Lower lobe of right lung (tissue), 2 donors: ENCODE measurements at places on chromosomes 13 and 19. TPM values are rescaled to one million over a fixed set of nuclear protein-coding genes. Genes with fewer than 3 reads are reported as not detected.

The LGALS4 gene
- 4.2 TPM for total RNA-seq

The LINGO3 gene
- not detected for total RNA-seq

The ZNF587B gene
- total RNA-seq, result 12.5 TPM

The POMP gene
- total RNA-seq, result 58.7 TPM

The FUT2 gene
- total RNA-seq, result 1.2 TPM

GRCh38 chr13:47929156-47929555, 71.9 kb downstream of the SUCLA2 start:
- H3K4me3 ChIP-seq, result no peak overlapping the region
- H3K4me1 ChIP-seq, result no peaks in the 10 kb centered on the region
- no peak for DNase-seq
- no peaks in the 10 kb centered on the region for H3K36me3 ChIP-seq
- H3K27ac ChIP-seq, result no peak overlapping the region
- no peaks in the 10 kb centered on the region for H3K27me3 ChIP-seq

DNA sequence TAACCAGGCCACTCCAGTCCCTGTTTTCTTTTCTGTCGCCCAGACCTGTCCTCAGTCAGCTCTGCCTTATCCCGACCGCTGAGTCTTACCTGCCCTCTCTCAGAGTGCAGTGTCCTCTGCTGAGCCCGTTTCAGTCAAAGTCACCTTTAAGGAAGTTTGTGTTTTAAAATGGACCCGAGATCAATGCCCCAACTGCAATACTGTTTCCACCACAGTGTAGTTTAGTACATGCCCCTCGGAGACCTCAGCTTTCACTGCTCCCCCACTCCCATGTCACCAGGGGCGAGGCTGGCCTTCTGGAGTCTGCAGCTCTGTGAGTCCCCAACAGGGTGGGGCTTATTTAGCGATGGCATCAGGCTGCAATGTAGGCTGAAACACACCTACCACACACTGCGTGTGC, 248.4 kb upstream of the TSHZ3 start:
- no peaks in the 10 kb centered on the region for H3K27me3 ChIP-seq
- H3K27ac ChIP-seq, result no peak overlapping the region
- no peaks in the 10 kb centered on the region for H3K4me1 ChIP-seq
- H3K36me3 ChIP-seq, result no peaks in the 10 kb centered on the region

DNA sequence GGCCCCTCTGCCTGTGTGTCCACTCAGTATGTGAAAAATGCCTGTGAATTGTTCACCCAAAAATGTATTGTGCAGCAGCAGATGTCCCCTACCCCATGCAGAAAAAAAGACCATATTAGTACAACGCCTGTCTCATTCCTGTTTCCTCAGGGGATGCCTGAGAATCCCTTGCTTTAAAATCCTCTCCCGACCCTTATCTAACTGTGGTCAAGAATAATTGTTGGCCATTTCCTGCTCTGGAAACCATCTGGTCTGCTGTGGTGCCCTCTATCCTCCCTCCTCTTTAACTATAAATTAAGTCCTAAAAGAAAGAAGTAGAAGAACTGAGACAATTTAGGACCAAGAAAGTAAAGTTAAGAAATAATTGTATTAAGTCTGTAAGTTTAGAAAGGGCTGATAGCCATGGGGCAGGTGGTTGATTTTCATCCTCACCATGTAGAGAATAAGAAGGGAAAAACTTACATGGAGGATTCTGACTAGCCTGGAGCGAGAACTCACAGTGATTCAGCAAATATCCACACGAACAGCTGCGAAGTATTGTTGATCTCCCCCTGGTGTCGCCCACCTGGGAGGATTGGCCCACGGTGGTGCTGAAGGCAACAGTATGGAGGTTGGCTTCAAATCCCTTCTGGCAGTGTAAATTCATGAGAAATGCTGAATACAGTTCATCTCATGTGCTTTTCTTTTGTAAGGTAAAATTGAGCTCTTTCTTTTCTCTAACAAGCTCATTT, 85.6 kb downstream of the COL4A2 start:
- no peaks in the 10 kb centered on the region for H3K27me3 ChIP-seq
- no peaks in the 10 kb centered on the region for H3K36me3 ChIP-seq
- no peak overlapping the region for H3K4me3 ChIP-seq
- no peak for DNase-seq
- no peak overlapping the region for H3K27ac ChIP-seq
- H3K4me1 ChIP-seq, result peaks cover 28% of the 10 kb centered on the region

DNA sequence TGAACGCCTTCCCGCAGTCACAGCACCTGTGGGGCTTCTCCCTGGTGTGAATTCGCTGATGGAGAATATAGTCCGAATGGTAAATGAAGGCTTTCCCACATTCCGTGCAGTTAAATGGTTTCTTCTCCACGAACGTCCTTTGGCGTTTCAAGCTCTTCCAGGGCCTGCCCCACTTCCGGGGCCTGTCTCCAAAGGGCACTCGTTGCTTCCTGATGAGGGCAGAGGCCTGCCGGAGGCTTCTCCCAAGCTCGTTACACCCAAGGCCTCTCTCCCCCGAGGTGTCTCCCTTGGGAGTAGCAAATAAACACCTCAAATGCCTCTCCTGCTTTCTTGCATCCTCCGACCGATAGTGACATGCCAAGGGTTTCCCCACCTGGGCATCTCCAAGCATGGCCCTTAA, 34.3 kb downstream of the ZNF473 start:
- no peaks in the 10 kb centered on the region for H3K27me3 ChIP-seq
- H3K36me3 ChIP-seq, result no peaks in the 10 kb centered on the region
- no peak overlapping the region for H3K27ac ChIP-seq
- no peak overlapping the region for H3K4me3 ChIP-seq

- H3K27me3 ChIP-seq, result peaks cover 19% of the 10 kb centered on the region
- H3K36me3 ChIP-seq, result no peaks in the 10 kb centered on the region
- H3K4me3 ChIP-seq, result peak overlapping the region; percentile 60
- H3K27ac ChIP-seq, result peak overlapping the region; percentile 88
- DNase-seq, result peak; percentile 84
Measured at GRCh38 chr19:33905937-33906577, 109.4 kb downstream of the KCTD15 start.

GRCh38 chr13:81738364-81738763, 1397.4 kb upstream of the SPRY2 start:
- DNase-seq, result no peak
- no peaks in the 10 kb centered on the region for H3K36me3 ChIP-seq
- no peaks in the 10 kb centered on the region for H3K4me1 ChIP-seq
- H3K27me3 ChIP-seq, result no peaks in the 10 kb centered on the region
- no peak overlapping the region for H3K27ac ChIP-seq
- no peak overlapping the region for H3K4me3 ChIP-seq

DNA sequence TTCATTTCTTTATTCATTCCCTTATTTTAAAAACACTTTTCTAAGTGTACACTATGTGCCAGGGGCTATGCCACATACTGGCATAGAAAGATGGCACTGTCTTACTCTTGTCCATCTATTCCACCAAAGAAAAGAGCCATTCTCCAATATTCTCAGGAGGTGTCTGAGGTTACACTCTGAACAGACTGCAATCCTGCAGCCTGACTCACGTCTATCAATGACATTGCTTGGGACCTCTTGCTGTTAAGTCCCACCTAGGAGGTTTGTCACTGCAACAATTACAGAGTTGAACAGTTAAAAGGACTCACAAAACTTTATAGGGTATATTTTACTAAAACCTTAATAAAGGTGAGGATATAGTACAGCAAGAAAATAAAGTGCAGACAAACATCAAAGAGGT, 512.9 kb upstream of the HTR2A start:
- no peak for DNase-seq
- H3K4me3 ChIP-seq, result no peak overlapping the region
- no peaks in the 10 kb centered on the region for H3K36me3 ChIP-seq
- no peak overlapping the region for H3K27ac ChIP-seq
- H3K27me3 ChIP-seq, result no peaks in the 10 kb centered on the region
- H3K4me1 ChIP-seq, result no peaks in the 10 kb centered on the region

- H3K27ac ChIP-seq, result no peak overlapping the region
- no peaks in the 10 kb centered on the region for H3K36me3 ChIP-seq
- H3K4me1 ChIP-seq, result no peaks in the 10 kb centered on the region
- H3K27me3 ChIP-seq, result peaks cover 6% of the 10 kb centered on the region
- H3K4me3 ChIP-seq, result no peak overlapping the region
Measured at GRCh38 chr19:54682306-54682856, 19.6 kb downstream of the LILRB4 start.

- no peak overlapping the region for H3K4me3 ChIP-seq
- H3K36me3 ChIP-seq, result no peaks in the 10 kb centered on the region
- no peak for DNase-seq
- no peaks in the 10 kb centered on the region for H3K4me1 ChIP-seq
Measured at GRCh38 chr13:41274881-41275280, 11.5 kb upstream of the MTRF1 start.

DNA sequence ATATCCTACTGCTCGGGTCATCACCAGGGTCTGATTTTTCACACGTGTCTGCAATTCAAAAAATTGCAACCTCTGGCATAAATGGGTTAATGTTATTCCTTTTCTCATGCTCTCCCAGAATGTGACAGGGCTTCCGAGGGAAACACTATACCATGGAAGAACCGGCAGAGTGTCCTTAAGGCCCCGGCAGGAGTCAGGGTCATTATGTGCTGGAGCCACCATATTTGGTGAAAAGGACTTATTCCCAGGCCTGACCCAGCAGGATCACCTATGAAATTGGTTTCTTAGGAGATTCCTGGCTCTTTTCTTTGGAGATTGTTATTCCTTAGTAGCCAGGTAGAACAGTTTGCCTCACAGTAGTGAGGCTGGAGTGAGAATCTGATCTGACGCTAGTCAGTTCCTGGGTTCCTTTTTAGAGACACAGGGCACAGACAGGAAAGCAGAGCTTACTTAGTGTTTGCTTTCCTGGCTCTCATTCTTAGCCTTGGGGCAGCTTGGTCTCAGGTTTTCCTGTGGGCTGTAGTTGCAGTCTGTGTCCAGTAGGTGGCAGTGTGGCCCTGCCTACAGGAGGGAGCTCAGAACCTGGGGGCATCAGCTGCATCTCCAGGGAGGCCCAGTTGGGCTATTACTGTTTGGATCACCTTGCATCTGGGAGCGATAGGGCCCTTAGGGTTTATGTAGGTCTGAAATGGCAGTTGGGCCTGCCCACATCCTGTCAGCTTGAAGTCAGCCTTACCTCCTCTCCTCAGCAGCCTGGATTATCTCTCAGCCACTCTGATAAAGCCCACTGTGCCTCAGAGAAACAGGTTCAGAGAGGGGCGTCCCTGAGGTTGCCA, 12.4 kb downstream of the SNRNP70 start:
- H3K27ac ChIP-seq, result no peak overlapping the region
- no peaks in the 10 kb centered on the region for H3K27me3 ChIP-seq
- peaks cover 8% of the 10 kb centered on the region for H3K4me1 ChIP-seq
- H3K4me3 ChIP-seq, result no peak overlapping the region
- H3K36me3 ChIP-seq, result peaks cover 100% of the 10 kb centered on the region
- DNase-seq, result peak; percentile 68
